ENCODE measurements at places on chromosomes 12 and 14.

DNA sequence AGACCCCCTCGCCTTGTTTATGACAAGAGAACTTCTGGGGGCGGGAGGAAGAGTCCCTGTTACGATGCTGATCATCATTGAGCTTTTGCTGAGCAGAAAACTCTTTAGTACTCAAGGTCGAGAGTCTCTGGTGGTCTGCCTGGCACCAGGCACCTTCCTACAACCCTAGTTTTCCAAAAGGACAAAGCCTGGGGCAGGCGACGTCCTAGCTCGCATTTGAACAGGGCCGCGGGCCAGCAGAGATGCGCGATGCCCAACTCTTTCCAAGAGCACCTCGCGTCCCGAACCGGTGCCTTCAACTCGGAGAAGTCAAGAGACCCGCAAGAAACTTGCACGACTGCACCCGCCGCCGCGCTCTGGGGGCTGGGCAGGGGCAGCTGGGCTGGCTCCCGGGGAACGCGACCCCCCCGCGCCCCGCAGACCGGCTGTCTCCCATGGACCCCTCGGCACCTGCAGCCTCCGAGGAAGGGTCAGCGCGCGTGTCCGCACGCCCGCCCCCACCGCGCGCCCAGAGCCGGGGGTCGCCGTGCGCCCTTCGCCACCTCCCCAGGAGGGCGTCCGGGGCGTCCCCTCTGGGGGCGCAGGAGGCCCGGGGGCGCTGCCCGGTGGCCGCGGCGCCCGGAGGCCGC lies 377 bp upstream of the BCL7A start:
- DNase-seq, result no peak

GRCh38 chr12:67853204-67853603 lies 136.0 kb upstream of the IFNG-AS1 start:
- DNase-seq, result no peak

DNA sequence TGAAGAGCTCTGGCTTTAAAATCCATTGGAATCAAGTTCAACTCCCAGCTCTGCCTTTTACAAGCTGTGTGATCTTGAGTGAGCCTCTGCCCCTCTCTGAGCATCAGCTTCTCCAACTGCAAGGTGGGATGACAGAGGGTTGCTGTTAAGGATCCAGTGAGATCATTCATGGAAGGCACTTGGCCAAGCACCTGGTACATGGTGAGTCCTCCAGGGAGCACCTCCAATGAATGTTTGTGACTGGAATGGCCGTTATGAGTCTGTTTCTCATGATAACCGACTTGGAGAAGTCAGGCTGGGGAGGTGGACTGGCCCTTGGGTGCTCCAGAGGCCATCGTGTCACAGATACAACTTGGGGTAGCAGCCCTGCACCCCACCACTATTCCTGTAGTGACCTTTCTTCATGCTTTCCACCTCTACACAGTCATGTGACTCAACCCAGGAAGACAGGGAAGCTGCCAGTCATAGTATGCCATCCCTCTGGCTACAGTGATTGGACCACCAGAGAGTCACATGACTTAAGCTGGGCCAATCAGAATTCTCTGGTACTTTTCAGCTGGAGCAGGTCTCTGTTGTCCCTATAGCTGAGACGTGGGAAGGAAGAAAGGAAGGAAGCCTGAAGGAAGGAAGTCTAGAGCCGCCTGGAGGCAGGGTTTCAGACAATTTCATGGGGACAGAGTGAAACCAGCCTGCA lies 146.5 kb upstream of the MYL2 start:
- no peak for DNase-seq

- DNase-seq, result no peak
These were observed 78.3 kb downstream of the LGMN start for GRCh38 chr14:92670160-92670559.

DNA sequence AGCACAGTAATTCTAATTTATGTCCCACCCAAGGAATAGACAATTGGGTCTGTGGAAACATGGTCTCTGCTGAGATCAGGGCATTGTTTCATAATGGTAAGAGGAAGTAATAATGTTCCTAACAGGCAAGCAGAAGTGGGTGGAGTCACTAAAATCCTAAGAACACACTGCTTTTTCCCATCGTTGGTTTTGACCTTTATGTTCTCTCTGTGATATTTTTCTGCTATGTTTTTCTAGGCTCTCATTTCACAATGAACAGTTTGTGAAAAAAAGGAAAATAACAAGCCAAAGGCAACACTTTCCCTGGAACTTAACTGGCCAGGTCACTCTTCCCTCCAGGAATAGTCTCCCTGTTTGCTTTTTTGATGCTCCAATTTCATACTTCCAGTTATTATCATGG lies 80.6 kb upstream of the OVCH1 start:
- no peak for DNase-seq

GRCh38 chr12:6200256-6201212 lies at the start of gene CD9:
TSS of gene CD9 (plus strand) at chr12:6200400. CDS start at chr12:6200500, 100 bp downstream.
- peak; percentile 32 for DNase-seq

GRCh38 chr14:56889705-56890104 lies 79.4 kb upstream of the OTX2 start:
- DNase-seq, result no peak

- DNase-seq, result no peak
These were observed 403.7 kb downstream of the SLC6A15 start for GRCh38 chr12:84508851-84509260.

DNA sequence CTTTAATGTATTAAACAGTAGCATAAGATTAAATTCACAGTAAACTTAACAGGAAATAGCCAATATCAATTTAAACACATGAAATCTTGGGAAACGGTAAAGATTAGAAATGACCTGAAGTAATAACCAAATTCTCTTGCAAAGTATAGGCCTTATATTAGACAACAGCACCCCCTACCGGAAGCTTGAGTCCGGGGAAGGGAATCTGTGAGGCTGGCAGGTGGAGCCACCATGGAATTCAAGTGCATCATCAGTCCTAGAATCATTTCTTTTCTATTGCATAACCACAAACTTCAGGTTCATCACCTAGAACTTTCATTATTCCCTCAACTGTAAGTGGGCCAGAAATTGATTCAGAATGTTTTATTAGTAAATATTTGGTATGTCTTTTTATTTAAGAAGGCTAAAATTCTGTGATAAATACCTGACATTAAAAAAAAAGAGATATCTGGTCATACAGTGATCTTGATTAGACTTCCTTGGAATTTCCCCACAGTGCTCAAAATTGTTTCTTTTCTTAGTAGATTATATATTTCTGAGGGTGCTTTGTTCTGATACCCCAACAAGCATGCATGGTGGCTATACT lies 48.6 kb downstream of the AP5M1 start:
- peak; percentile 78 for DNase-seq

DNA sequence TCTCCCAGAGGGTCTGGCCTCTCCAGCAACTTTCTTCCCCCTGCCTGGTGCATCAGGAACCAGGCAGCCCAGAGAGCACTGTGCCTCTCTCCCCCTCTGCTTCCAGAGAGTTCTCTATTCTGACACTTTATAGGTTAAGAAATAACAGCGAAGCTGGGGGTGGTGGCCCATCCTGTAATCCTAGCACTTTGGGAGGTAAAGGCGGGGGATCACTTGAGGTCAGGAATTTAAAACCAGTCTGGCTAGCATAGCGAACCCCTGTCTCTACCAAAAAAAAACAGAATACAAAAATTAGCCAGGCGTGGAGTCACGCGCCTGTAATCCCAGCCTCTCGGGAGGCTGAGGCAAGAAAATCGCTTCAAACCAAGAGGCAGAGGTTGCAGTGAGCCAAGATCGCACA lies 58.3 kb downstream of the ESRRB start:
- no peak for DNase-seq

- DNase-seq, result no peak
These were observed 300.5 kb downstream of the CACNA1C start for GRCh38 chr12:2353281-2353680.

- no peak for DNase-seq
These were observed 436.1 kb downstream of the TMEM132D start for GRCh38 chr12:129467726-129468125.

- no peak for DNase-seq
These were observed 216.3 kb downstream of the ERC1 start for GRCh38 chr12:1207276-1207675.

GRCh38 chr14:87628129-87628528 lies 364.9 kb downstream of the GALC start:
- DNase-seq, result no peak

DNA sequence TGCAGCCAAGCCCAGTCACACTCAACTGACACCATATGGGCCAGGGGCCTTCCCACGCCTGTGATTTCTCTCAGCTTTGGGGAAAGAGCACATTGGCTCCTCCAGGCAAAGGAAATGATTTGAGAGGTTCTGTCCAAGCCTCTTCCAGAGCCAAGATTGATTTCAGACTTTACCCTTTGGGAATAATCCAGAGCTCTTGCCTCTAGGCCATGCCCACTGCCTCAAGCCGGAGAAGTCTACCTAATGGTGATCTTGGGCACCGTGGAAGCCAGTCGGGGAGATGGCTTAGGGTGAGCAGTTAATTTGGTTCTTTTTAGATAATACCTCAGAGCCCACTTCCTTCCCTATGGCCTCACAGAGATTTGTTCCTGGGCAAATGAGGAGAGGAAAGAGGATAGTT lies 45.0 kb upstream of the NUAK1 start:
- DNase-seq, result no peak

DNA sequence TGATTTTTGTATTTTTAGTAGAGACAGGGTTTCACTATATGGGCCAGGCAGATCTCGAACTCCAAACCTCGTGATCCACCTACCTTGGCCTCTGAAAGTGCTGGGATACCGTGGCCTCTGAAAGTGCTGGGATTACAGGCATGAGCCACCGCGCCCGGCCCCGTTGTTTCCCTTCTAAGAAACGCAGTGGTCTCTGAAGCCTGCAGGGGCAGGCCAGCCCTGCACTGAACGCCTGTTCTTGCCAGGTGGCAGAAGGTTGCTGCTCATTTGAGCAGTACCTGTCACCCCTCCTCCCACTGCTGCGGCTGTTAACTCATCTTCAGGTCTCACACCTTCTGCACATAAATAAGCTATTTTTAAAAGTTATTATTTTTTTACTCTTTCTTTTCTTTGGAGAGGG lies 24.3 kb downstream of the GPRC5A start:
- no peak for DNase-seq

DNA sequence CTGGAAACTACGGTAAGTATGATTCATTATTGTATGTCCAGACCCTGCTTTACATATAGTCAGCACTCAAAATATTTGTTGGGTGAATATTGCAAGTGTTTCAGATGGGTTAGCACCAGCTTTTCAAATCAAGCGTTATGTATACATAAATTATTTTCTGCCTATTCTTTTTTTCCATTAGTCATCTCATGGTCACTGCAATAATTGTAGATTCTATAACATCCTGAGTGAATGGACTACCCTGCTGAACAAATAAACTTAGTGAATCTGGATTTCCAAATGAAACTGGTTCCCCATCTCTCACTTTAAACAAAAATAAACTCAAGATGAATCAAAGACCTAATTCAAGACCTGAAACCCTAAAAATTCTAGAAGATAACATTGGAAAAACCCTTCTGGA lies 152.3 kb downstream of the DIO2 start:
- DNase-seq, result no peak
